Glomerular endothelial cell (primary cell): ENCODE measurements at places on chromosomes 11 and 22. TPM values are rescaled to one million over a fixed set of nuclear protein-coding genes. Genes with fewer than 3 reads are reported as not detected.

Gene CCDC15
- total RNA-seq = 2.0 and 2.5 TPM in 2 replicates

Gene ENTHD1
- not detected in 2 replicates for total RNA-seq

Gene TEX12
- total RNA-seq = 0.23 TPM in 1 of 2 replicates, not detected in the other

DNA sequence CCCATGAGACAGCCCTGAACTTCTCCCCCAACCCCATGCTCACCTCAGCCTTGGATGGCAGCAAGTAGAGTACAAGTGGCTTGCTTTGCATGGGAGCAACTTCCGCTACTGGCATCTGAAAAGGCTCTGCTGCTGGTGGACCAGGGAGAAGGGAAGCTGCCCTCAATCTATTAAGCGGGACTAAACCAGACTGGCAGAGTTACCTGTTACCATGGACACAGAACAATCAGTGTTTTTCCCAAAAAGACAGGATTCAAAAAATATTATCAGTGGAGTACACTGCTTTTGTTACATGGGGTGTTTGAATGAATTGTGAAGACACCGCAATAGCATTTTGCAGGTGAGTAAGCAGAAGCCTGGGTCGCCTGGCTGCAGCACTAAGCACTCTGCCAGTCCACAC, 631.4 kb upstream of the B3GAT1 start:
- no peak for DNase-seq

- DNase-seq = no peak
Observed at GRCh38 chr11:119149018-119149785, at the start of gene ABCG4. ABCG4 (plus strand) TSS chr11:119149052; CDS start chr11:119149966, 914 bp downstream.

Gene CCDC86
- 38.7 and 54.3 TPM in 2 replicates for total RNA-seq

GRCh38 chr11:11958403-11959231, 49.8 kb downstream of the DKK3 start:
- DNase-seq = no peak

- DNase-seq = peak; percentile 51
Observed at GRCh38 chr11:24833573-24833972, 336.7 kb downstream of the LUZP2 start.

Gene WNT7B
- total RNA-seq = 1.5 and 10.9 TPM in 2 replicates

Gene ATM
- total RNA-seq = 29.5 and 64.0 TPM in 2 replicates

- DNase-seq = no peak
Observed at GRCh38 chr11:108278954-108279353, 56.1 kb downstream of the ATM start.

DNA sequence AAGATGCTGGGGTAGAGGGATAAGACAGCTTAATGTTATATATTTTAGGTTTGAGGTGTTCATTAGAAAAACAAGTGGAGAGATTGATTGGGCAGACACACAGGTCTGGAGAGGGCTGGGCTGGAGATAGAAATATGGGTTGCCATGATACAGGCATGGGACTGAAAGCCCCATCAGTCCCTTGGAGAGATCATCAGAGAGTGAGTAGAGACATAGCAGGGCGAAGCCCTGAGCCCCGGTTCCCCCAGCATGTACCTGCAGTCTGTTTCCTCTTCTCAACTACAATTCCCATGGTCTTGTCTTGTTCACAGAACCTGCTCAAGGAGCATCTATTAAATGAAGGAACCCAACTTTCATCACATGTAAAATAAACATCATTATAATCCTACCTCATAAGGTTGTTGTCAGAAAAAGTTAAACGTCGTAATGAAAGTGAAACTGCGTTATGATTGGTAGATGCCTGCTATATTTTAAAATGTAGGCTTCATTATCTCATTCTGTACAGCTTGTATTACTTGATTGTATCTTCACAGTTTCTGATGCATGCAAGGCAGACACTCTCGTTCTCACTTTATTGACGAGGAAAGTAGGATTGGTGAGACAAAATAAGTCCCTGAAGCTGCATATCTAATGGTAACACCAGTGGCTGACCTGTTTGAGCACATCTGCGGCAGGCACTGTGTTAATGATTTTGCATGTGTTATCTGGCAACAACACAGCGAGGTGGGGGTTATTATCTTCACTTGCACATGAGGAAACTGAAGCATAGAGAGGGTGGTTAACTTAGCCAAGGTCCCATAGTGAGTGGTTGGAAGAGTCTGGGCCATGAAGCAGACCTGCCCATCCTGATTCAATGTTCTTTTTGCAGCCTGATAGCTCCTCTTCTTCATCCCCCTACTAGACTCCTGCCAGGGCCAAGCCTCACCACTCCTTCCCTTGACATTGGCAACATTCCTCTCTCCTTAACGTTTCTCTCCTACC, 63.5 kb downstream of the ENDOD1 start:
- DNase-seq = no peak

Gene OR52H1
- not detected in 2 replicates for total RNA-seq
